ENCODE measurements at places on chromosomes 5 and 9.

GRCh38 chr5:169085636-169086035 is 215.3 kb downstream of the SLIT3 start:
- DNase-seq: no peak

GRCh38 chr5:66963559-66963971 is 233.0 kb downstream of the CD180 start:
- no peak for DNase-seq

DNA sequence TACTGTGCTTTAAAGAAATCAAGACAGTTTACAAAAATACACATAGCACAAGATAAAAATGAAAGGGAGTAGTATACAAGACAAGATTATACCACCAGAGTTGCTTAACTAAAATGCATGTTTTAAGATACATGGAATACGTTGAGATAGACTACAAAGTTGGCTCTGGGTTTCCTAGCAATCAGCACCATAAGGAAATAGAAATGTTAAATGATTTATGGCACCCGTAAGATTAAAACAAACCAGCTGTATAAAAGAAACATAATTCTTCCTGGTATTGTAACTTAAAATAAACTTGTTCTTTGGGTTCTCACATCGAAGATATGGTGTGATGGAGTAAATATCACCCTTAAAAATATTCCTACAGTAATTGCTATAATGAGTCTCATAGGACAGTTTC is 9.9 kb upstream of the CSNK1G3 start:
- no peak for DNase-seq

- no peak for DNase-seq
Observed at GRCh38 chr5:122350496-122350895, 38.5 kb downstream of the SNCAIP start.

DNA sequence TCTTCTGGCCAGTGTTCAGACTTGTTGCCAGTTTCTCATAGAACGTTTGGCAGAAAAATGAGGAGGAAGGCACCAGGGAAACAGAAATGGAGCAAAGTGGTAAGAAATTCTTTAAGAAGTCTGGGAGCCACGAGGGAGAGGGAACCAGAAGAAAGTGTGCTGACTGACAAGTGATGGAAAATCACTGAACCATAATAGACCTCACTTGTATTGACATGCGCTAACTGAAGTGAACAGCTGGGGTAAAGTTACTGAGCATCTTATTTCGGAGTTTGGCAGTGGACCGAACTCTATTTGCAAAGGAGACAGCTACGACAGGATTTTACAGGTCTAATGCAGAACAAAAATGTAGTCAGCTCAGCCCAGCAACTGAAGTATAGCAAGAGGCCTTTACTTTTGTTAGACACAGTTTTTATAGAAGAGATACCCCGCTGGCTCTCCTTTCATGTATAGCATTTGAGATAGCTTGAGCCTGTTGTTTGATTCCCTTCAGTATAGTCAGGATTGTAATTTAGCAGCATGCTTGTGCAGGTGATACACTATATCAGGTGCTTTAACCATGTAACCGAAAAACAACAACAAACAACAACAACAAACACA is 53.6 kb downstream of the HMHB1 start:
- no peak for DNase-seq

DNA sequence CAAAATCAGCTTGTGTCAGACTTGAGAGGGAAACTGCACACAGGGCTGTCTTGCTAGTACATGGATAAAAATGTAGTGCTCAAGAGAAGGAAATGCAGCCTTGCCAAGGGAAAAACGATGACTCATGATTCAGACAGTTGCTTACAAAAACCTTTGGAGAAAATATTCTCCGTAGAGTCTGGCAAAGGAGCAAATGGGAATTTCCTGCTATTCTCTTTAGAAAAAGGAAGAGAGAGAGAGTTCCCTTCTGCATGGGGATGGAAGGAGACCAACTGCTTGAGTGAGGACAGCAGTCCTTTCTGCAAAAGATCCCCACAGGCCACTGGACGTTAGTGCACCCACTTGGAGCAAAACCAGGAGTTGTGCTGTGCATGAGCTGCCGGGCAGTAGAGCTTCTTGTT is 7.6 kb downstream of the IFNB1 start:
- DNase-seq: no peak

DNA sequence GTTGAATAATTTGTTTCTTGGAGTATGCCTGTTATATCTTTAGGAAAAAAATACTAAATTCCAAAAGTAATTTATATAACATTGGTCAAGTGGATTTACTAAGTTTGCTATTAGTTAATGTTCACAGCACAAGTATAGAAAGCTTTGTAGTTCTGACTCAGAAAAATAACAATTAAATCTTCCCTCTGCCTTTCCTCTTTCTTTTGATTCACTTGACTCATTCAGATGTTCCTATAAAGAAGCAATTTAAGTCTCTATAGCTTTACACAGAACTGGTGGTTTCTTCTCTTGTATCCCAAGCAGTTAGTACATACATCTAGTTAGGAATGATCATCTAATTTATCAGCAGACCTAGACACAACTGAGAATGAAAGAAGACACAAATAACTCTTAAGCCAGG is 4.5 kb upstream of the CDC42SE2 start:
- DNase-seq: no peak

DNA sequence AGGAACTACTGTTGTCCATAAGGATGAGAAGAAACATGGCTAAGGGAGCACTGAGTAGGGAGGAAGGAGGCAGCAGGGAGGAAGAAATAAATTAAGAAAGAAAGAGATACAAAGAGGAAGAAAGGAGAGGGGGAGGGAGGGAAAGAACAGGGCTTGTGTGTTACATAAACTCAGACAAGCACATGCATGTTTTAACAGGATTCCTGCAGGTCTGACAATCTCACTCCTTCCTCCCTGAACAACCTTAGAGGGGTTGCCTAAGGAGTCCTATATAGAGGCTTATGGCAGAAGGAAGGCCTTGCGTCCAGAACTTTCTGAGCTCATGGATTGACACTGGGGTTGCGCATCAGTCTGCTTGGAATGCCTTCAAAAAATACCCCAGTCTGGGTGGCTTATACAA is 4.2 kb upstream of the KCNIP1 start:
- no peak for DNase-seq

GRCh38 chr9:33291031-33291397 is 698 bp downstream of the NFX1 start:
- no peak for DNase-seq

DNA sequence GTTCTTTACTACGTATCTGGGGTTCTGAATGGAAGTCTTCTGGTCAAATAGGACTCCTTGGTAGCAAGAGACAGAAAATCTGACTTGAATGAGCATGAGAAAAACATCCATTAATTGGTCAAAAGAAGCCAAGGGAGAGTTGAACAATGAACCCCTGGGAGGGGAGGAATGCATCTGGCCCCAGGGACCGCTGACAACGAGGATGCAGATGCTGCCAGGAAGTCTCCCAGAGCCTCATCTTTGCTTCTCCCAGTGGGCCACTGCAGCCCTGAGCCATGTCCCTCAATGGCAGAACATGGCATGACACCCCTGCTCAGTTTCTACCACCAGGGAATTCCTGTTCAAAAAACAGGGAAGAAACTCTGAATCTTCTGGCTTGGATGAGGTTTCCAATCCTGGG is 50.5 kb upstream of the ICE1 start:
- no peak for DNase-seq

GRCh38 chr5:163574472-163575440 is 69.3 kb downstream of the MAT2B start:
- DNase-seq: no peak
